Stimulated activated CD8-positive, alpha-beta memory T cell treated with anti-CD3 and anti-CD28 coated beads, Interleukin-4, amount 100 ng/mL, for 1 hour (primary cell): ENCODE measurements at places on chromosomes 6 and 20.

DNA sequence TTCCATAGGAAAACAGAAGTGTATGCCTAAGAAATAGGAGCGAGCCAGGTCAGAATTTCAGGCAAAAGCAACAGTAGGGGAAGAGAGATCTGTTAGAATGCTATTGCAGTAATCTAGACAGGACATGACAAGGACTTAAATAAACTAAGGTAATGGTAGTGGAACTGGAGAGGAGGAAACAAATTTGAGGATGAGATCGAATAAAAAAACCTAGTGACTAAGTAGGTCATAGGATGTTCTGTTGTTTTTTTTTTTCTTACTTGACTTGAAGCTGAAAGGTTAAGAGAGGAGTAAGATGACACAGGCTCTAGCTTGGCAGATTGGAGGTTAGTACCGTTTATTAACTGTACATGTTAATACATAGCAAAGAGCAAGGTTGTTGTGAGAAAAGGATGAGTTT lies 28.6 kb downstream of the ORC3 start:
- no peak for DNase-seq

DNA sequence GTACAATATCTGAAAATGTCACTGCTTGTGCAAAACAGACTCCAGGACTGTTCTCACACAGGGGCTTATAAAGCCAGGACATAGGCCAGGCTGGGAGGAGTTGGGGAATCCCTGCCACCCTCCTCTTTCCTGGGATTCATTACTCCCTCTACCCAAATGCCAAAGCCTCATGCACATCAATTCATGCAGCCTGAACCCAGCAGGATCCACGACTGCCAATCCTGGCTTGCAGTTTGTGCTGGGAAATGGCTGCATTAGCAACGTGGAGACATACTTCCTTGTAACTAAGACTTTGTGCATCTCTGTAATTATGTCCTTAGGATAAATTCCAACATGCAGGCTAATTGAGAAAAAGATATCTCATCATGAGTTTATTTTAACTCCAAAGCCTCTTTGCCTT lies 143.8 kb downstream of the SYCP2 start:
- DNase-seq = no peak

GRCh38 chr20:4681401-4681800 lies 40.3 kb upstream of the PRND start:
- no peak for DNase-seq

DNA sequence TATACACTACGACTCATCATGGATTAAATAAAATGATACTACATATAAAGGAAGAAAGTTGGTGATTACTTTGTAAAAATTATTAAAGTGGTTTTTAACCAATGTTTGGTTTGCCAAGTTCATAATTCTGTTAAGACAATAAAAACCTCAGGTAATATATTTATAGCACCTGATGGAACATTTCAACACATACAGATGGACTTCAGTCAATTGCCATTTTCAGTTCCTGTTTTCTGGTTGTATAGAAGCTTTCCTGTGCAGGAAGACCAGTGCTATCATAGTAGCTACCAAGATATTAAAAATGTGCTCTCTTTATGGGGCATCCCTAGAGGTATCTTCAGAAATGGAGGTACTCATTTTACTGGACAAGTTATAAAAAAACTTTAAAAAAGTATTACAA lies 1686.4 kb downstream of the GRIK2 start:
- DNase-seq = no peak

DNA sequence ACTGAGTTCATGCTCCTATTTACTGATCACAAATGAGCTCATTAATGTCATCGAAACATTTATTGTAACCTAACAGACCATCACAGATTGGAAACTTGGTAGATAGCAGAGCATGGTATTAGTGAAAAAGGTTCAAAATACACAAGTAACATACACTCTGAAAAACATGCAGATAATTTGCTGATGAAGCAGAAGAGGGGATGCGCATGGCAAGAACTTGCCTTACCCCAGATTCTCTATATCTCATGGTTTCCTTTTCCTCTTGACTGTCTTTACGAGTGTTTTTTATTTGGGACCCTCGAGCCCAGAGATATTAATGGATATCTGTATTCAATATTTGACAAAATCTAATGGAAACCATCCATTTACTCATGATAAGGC lies 37.6 kb downstream of the QRSL1 start:
- DNase-seq = no peak

- DNase-seq = no peak
These were observed 249.7 kb upstream of the SYNCRIP start for GRCh38 chr6:85892346-85892745.

DNA sequence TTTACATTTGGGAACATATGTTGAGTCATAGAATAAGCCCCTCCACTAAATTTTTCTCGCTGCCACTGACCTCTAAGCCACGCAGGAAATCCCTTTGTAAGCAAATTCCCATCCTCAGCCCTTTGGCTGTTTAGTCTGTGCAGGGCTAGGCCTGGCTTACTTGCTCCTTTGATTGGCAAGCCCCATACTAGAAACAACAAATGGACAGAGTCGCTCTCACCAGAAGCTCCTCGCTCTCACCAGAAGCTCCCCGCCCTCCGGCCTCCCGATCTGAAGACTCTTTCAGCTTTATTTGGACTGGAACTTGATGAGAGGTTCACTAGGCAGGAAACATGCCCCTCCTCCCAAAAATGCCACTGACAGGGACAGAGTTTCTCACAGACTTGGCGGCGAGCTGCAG lies 149.2 kb upstream of the EXOC2 start:
- no peak for DNase-seq

GRCh38 chr6:161369339-161369738 lies 95.5 kb upstream of the AGPAT4 start:
- no peak for DNase-seq

DNA sequence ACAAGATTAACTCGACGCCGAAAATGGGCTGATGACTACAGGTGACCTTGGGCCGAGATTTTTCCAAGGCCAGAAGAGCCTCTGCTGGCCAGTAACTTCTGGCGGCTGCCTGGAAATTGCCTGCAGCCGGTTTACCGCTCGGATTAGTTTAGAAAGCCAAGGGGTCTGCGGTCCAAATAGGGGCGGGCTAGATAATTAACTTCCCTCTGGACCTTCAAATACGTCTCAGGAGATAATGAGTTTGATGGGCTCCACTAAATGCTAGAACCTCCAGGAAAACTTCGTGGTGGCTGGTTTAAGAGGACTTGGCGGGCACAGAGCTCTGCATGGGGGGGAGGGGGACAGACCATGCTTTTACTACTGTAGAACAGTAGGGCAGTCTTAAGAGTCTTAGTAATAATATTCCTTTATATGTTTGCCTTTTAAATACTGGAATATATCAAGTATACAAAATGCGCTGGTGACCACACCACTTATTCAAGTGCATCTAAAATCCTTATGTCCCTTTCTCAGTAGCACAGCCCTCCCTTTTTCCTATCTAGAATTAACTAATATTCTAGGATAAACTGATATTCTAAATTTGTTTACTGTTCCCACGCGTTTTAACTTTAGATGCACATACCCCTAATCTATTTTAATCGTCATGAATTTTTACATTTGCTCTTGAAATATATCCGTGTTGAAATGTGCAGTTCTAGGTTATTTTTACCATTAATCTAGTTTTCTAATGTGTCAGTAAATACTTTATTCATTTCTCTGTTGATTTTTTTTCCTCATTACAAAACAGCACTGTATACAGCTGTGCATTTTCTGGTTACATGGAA lies 107.5 kb upstream of the PRSS16 start:
- no peak for DNase-seq

GRCh38 chr6:54981276-54981609 lies 134.7 kb downstream of the FAM83B start:
- DNase-seq = no peak

DNA sequence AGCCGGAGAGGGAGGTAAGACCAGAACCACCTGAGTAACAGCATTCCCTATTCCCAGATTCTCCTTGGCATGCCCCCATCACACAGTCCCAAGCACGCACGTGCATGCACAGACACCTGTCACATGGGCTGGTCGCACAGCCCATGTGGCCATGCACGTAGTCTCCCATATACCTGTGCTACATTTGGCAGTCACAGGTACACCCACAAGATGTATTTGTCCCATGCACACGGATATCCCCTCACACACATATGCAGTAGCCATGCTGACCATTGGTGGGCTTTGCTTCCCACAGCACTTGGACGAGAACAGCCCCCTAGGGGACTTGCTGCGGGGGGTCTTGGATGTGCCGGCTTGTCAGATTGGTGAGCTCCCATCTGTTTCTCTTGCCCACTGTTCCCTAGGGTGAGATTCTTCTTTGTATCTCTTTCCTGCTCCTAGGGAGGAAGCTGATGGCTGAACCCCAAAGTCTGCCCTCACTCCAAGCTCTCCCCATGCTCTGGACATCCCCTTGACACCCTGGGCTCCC lies 31.9 kb downstream of the PLCG1 start:
- DNase-seq = no peak

- peak; percentile 78 for DNase-seq
These were observed at the start of the genes FAM229B and TUBE1 for GRCh38 chr6:112087136-112087911. Gene FAM229B (plus strand): TSS chr6:112087591. CDS start chr6:112099284, 11,693 bp downstream. Gene TUBE1 (minus strand): TSS chr6:112087482. CDS start chr6:112087434, 48 bp downstream.

DNA sequence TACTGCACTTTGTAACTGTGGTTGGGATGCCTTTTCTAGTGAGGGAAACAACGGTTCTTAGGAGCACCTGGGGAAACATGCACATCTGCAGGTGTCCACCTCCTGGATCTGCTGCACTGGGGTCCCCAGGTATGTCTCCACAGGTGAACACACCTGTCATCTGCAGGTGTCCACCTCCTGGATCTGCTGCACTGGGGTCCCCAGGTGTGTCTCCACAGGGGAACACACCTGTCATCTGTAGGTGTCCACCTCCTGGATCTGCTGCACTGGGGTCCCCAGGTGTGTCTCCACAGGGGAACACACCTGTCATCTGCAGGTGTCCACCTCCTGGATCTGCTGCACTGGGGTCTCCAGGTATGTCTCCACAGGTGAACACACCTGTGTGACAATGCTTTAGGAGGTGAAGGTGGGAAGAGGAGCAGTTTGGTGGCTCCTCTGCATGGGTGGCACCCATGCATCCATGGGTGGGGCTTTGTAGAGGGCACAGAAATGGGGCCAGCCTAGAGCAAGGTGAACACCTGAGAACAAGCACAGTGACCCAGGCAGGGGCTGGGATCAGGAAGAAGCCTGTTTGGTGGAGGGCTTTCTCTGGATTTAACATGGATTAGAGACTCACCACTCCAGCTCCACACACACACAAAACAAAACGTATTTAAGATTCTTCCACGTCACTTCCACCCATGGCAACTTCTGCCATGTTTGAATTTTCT lies 206.0 kb upstream of the CDH4 start:
- DNase-seq = no peak

DNA sequence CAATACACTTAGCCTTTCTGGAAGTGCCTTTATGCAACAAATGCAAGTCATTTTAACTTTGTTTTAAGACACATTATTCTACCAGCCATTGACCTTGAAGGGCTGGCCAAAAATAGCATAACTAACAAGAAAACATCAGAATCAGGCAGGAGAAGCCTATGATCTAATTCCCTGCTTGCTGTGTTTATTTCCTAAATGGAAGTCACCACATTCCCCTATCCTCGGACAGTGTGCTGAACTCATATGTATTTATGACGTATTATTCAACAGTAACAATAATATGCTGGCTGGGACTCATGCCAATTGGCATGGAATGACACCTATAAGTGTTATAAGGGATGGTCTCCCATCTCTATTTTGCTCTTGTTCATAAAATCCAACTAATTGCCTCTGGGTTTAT lies 140.7 kb downstream of the MAP3K7 start:
- DNase-seq = no peak

GRCh38 chr6:147204843-147205311 lies 660 bp downstream of the STXBP5 start:
- DNase-seq = no peak

GRCh38 chr6:144897441-144897921 lies 612.3 kb downstream of the UTRN start:
- no peak for DNase-seq

DNA sequence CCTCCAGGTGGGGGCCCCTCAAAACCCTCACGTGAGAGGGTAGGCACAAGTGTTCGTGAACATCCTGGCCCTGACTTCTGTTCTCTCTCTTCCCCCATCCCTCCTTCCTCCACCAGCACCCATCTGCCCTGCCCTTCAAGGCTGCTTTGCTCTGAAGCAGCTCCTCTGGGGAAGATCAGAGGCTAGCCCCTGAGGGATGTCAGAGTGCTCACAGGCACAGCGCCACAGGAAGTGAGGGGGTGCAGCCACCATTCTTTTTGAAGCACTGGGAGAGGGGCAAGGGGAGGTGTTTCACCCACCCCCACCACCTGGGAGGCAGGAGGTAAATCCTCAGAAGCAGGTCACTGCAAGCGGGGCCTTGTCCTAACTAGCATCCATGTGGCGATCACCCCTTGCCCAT lies 11.4 kb downstream of the MOCS1 start:
- no peak for DNase-seq

DNA sequence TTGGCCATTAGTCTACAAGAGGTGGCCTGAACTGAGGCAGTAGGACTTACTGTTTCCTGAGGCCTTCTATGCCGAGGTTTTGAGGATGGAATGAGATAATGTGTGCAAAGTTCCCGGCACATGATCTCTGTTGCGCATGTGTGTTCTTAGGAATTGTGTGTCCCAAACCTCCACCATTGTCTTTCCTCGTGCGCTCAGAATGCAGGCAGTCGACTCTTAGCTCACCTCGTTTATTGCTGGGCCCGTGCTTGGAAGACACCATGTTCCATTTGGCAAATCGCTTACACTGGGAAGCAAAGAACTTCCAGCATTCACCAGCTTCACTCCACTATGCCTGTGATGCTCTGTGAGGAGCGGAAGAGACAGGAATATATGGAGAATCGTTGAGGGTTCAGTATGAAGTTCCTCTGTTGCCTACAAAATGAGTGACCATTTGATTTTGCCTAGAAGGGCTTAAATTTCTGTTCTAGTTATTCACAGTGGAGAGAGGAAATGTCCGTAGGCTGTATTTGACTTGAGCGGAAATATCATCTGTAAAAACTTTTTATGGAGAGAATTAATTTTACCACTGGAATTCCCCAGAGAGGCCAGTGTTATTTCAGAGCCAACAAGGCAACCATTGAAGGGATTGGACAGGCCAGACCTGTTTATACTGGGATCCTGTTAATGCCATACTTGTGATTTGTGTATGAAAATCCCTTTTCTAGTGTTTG lies 75.7 kb upstream of the CLDN20 start:
- no peak for DNase-seq
